ENCODE measurements at places on chromosomes 6 and 20. TPM values are rescaled to one million over a fixed set of nuclear protein-coding genes. Genes with fewer than 3 reads are reported as not detected.

CPXM1 gene
- total RNA-seq: not detected

EPPIN gene
- total RNA-seq: not detected

ZC3H12D gene
- total RNA-seq: 0.07 TPM

TTK gene
- total RNA-seq: 22.8 TPM

TMEM244 gene
- not detected for total RNA-seq

CARMIL1 gene
- 9.8 TPM for total RNA-seq

SRMS gene
- total RNA-seq: not detected

DSP gene
- total RNA-seq: 56.3 TPM

BMP7 gene
- total RNA-seq: 0.57 TPM

TCP11 gene
- not detected for total RNA-seq

RNF217 gene
- 4.9 TPM for total RNA-seq

RFX6 gene
- not detected for total RNA-seq

TRIM31 gene
- 2.0 TPM for total RNA-seq

CBLN4 gene
- total RNA-seq: not detected

MYL9 gene
- 20.7 TPM for total RNA-seq

ZNF76 gene
- 10.1 TPM for total RNA-seq

ADTRP gene
- 0.37 TPM for total RNA-seq

BCL2L1 gene
- 145 TPM for total RNA-seq

BICRAL gene
- 2.8 TPM for total RNA-seq

FAM210B gene
- total RNA-seq: 12.4 TPM

LY6G5C gene
- 1.9 TPM for total RNA-seq

ANKRD66 gene
- total RNA-seq: not detected

RCAN2 gene
- not detected for total RNA-seq

TOX2 gene
- 9.3 TPM for total RNA-seq

CCM2L gene
- 0.62 TPM for total RNA-seq

ARMH2 gene
- total RNA-seq: not detected

CGA gene
- not detected for total RNA-seq

VSX1 gene
- 0.83 TPM for total RNA-seq

ESR1 gene
- total RNA-seq: not detected

FLOT1 gene
- total RNA-seq: 94.3 TPM

MRAP2 gene
- 1.3 TPM for total RNA-seq

GGTLC1 gene
- total RNA-seq: not detected

LRRC1 gene
- total RNA-seq: 6.9 TPM

SCUBE3 gene
- 0.05 TPM for total RNA-seq

B3GAT2 gene
- 0.04 TPM for total RNA-seq

TXLNB gene
- total RNA-seq: not detected

AHI1 gene
- 9.5 TPM for total RNA-seq

CST4 gene
- total RNA-seq: not detected

PACRG gene
- total RNA-seq: not detected

FGD2 gene
- not detected for total RNA-seq

ZNF341 gene
- 3.8 TPM for total RNA-seq

ANGPT4 gene
- 0.03 TPM for total RNA-seq

SLA2 gene
- not detected for total RNA-seq
